ENCODE measurements at places on chromosomes 3 and 15.

- DNase-seq: no peak
Observed at GRCh38 chr3:131107637-131108433, 81.2 kb downstream of the NEK11 start.

- peak; percentile 35 for DNase-seq
Observed at GRCh38 chr15:48001393-48002039, 119.3 kb upstream of the SLC24A5 start.

DNA sequence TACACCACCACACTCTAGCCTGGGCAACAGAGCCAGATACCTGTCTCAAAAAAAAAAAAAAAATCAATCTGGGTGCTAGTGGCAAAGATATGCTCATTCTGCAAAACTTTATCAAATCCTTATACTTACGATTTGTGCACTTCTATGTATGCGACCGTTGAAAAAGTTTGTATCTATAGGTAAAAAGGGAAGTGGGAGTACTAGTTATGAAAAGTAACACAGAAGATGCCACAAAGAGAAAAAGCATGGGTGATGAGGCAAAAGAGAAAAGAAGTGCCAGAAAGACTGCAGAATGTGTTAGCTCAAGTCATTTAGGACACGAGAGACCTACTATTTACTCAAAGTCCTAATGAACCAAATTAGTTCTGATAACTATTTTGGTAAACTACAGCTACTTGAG is 407.8 kb downstream of the SHQ1 start:
- no peak for DNase-seq

DNA sequence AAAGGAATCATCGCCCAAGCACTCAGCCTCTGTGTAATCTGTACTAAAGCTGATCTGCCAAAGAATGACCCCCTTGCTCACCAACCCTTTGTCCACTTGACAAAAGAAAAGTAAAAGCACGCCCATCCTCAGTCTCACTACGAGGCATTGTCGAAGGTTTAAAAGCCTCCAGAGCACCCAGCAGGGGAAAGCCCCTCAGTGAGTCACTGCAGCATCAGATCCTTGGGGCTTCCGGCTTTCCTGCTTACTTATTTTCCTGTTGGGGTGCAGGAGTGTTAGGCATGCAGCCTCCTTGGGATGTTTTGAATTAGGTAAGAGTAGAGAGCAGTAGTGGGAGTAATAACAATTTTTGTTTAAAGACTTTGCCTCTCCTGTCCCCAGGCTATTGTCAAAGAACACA is 216.1 kb downstream of the MTHFS start:
- DNase-seq: peak; percentile 42

- no peak for DNase-seq
Observed at GRCh38 chr3:66450390-66451022, 50.3 kb downstream of the LRIG1 start.

- no peak for DNase-seq
Observed at GRCh38 chr3:139994891-139995290, 59.9 kb downstream of the CLSTN2 start.

- DNase-seq: no peak
Observed at GRCh38 chr15:58495891-58496408, 64.2 kb downstream of the LIPC start.

Data from GM10248 (cell line).